ENCODE measurements at places on chromosomes 3 and 15. TPM values are rescaled to one million over a fixed set of nuclear protein-coding genes. Genes with fewer than 3 reads are reported as not detected.
A peak's percentile ranks its signal among the peaks of the same experiment; 100 is the strongest.

Gene TNFAIP8L3
- not detected for total RNA-seq

DNA sequence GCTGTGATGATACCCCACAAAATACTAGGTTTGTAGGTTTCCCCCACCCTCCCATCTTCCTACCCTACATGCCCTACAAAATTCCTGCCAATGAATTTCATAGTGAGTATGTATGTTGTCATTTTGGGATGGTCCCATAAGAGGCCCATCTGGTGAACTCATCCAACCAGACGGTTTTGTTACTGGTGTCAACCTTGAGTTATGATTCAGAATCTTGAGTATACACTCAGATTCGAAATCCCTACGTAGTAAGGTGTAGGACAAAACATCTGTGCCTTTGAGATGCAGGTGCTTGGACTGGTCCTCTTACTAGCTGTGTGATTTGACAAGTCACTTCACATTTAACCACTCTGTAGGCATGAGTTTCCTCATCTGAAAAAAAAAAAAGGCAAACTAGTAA lies 3.6 kb downstream of the SIAH2 start:
- no peak for DNase-seq

GRCh38 chr15:57395292-57395691 lies 19.0 kb downstream of the CGNL1 start:
- no peak for DNase-seq

GRCh38 chr15:69398491-69398891 lies 15.7 kb upstream of the KIF23 start:
- no peak for DNase-seq

- DNase-seq = no peak
These were observed 23.7 kb downstream of the RORA start for GRCh38 chr15:61205346-61205921.

GRCh38 chr15:33448961-33449606 lies 138.3 kb downstream of the RYR3 start:
- DNase-seq = no peak

DNA sequence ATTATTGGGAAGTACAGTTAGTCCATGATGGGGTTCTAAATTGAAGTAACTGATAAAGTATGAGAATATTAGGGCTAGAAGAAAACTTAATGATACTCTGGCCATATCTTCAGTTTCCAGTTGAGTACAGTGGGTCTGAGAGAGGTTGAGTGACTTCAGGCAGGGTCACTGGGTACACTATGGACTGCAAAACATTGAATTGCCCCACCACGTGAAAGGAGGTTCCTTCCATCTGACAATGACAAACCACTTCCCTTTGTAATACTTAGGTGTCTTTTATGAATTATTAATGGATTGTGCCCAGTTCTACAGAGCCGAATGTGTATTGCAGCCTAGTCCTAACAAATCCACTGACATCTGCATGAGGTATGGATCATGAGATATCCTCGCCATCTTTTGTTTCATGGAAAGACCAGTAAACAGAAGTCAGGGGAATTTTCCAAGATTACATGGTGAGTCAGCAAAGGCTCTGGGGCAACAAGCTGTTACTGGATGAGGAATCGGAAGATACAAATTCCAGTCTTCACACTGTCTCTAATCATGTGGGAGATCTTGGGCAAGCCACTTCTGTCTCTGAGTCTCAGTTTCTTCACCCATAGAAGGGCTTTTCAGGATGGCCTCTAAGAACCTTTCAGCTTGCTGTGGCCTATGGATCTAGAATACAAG lies 66.5 kb upstream of the BCL6 start:
- DNase-seq = no peak

DNA sequence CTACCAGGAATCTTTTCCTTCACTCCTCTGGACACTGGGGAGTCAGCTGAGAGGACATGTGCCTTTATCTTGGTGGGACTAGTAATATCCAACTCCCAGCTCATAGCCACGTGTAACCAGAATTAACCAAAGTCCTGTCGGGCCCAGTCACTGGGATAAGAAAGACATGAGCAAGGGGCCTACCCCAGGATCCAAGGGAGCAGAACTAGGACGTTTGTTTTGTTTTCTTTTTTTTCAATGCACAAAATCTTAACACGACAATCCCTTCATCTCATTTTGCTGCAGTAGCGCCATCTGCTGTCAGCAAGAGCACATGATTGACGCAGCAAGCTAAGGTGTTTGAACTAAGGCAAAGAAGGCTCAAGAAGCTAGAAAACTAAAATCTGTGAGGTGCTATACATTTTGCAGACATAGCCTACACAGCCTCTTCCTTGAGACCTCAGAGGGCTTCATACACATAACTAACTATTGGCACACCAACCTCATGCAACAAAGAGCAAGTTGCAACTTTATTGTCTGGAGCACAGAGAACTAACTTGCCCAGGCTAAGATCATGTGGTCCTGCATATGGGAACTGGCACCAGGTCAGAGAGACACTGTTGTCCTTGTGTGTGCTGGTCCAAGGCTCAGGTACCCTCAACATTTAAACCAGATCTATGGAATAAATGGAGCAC lies 43.6 kb downstream of the RLBP1 start:
- peak; percentile 67 for DNase-seq

DNA sequence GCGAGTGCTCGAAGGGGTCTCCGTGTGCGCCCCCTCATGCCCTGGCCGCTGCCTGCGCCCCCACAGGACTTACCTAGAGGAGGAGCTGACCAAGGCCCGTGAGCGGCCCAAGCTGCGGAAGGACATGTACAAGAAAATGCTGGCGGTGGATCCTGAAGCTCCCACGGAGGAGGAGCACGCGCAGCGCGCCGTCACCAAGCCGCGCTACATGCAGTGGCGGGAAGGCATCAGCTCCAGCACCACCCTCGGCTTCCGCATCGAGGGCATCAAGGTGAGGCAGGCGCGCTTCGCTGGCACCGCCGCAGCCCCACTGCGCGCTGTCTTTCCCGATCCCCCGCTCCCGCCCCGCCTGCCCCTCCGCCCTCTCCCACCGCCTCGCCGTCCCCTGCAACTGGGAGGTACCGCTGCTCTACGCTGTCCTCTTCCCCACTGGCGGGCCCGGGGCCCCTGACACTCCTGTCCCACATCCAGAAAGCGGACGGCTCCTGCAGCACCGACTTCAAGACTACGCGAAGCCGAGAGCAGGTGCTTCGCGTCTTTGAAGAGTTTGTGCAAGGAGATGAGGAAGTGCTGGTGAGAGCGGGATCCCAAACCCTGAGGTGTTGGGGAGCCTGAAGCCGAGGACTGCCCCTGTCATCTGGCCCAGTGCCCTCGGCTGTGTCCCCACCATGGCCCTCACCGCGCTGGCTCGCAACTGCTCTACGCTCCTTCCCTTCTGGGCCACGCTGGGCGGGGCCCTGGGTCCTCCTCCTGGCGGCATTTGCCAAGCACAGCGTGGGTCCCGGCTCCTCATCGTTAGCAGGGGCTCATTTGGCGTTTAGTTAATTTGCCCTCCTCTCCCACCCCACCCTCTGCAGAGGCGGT lies 8.5 kb downstream of the ITPKA start:
- no peak for DNase-seq

Gene FILIP1L
- 0.08 TPM for total RNA-seq

Gene TAGLN3
- 0.49 TPM for total RNA-seq

Gene HTR3E
- not detected for total RNA-seq

DNA sequence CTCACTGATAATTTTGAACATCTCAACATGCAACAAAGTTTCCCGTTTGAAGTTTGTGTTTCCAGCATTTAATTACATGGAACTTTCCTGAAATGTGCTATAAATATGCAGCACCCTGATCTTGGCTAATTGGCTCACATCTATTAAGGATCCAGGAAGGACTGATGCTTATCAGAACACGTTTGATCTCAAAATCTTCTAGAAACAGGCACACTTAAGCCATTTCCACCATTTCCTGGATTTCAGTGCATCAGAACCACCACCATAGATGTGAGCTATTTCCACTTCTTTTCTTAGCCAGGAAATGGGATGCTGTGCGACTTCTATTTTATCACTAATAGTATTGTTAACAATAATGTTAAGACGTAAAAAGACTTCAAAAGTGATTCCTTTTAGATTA lies 228.9 kb downstream of the FEZF2 start:
- no peak for DNase-seq

GRCh38 chr3:174755833-174756829 lies 103.0 kb upstream of the NAALADL2 start:
- DNase-seq = no peak

Gene LRRC31
- not detected for total RNA-seq

Gene LINGO1
- total RNA-seq = not detected

Gene SNAP23
- 68.6 TPM for total RNA-seq

Gene ZNF80
- total RNA-seq = 0.71 TPM

GRCh38 chr3:20317616-20318015 lies 131.6 kb upstream of the SGO1 start:
- no peak for DNase-seq

- DNase-seq = no peak
These were observed 1.9 kb downstream of the C3orf22 start for GRCh38 chr3:126556637-126557414.

GRCh38 chr3:119380697-119381096 lies 82.7 kb downstream of the TMEM39A start:
- DNase-seq = no peak

Gene CACNA2D2
- total RNA-seq = 2.4 TPM

- no peak for DNase-seq
These were observed 46.9 kb downstream of the NR1D2 start for GRCh38 chr3:23991683-23992628.

- no peak for DNase-seq
These were observed 222.8 kb upstream of the TLE3 start for GRCh38 chr15:70320482-70320881.

DNA sequence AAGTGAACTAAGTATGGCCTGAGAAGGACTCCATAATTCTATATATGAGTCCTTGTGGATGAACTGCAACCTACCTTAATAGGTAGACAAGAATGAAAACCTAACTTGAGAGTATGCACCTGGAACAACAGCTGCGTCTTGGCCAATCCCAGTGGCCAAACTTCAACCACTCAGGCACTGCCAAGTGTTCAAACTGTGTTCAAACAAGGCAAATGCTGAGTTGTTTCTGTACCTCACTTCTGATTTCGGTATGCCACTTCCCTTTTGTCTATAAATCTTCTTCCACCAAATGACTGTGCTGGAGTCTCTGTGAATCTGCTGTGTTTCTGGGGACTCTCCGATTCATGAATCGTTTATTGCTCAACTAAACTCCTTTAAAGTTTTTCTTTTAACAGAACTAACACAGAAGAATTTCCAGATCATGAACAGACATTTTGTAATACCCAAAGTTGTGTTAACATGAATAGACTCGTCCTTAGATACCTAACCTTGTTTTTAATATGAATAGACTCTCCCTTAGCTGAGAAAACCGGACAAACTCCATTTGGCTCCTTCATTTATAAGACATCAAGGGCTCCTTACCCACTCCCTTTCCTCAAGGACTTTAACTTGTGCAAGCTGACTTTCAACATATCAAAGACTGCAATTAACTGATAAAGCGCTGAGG lies 4.1 kb downstream of the ZNF717 start:
- no peak for DNase-seq

DNA sequence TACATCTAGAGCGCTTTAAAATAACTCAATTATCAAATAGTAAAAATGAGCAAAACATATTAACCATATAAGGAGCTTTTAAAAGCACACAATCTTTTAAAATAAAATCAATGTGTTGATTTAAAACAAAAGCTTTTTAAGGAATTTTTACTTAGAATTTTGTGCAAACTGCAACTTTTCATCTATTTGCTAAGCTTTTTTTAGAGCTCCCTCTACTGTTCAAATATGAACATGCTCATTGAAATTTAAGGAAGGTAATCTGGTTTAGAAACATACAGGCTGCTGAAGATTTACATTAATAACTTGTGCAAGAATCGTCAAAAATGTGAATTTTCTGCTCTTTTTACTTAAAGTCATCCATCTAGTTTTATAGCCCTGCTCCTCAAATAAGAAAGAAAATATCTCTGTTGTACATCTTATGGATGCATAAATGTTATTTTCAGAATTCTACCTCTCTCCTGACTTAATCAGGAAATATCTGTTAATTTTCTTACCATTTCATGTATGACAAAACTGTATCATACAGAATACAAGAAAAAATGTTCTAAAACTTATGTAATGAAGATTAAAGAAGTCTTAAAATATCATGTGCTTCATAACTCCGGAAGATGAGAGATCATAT lies 469.4 kb upstream of the ROBO2 start:
- no peak for DNase-seq

DNA sequence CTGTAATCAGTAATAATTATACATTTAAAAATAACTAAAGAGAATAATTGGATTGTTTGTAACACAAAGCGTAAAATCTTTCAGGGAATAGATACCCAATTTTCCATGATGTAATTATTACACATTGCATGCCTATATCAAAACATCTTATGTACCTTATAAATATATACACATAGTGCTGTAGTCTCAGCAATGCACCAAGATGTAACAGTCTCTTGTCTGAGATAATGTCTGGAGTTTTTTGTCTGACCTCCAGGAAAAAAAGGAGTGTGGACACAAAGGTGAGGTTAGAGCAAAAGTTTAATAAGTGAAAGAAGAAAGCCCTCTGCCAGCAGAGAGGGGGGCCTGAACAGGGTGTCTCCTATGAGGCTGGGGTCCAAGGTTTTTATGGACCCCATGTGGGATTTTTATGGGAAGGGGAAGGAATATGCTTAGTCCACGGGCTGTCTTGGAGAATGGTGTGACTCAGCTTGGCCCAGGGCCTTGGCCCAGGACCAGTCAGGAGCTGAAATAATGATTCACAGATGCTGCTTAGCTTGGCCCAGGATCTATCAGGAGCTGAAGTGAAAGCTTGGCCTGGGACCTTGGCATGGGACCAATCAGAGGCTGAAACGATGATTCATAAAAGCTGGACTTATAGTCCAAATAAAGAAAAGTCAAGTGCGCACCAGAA lies 545.0 kb downstream of the ZPLD1 start:
- no peak for DNase-seq

DNA sequence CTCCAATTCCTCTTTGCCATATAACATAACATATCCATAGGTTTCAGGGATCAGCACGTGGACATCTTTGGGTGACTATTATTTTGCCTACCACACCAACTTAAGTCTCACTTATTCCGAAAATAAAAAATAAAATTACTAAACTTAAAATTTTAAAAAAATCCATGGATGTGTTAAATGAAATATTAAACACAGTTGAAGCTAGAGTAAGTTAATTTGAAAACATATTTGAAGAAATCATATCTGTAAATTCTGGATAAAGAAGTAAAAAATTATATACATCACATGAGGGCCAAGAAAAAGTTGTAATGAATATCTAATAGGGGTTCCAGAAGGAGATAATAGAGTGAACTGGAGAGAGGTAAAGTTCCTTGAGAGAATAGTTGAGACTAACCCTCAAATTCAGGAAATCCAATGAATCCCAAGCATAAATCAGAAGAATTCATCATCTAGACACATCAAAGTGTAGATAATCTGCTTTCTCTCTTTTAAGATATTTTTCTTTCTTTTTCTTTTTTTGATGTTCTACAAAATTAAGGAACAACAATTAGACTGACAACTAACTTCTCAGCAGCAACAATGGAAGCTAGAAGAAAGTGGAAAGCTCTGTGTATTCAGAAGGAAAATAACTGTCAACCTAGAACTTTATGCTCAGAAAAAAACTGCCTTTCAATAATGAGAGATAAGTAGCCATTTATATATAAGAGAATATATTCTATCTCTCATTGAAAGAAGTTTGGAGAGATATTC lies 147.4 kb downstream of the ABHD5 start:
- DNase-seq = no peak

Gene SLC27A2
- 20.1 TPM for total RNA-seq

Gene PIGZ
- 0.23 TPM for total RNA-seq

- DNase-seq = no peak
These were observed 329.4 kb downstream of the TBC1D5 start for GRCh38 chr3:17412950-17413530.
